ENCODE measurements at places on chromosomes 2 and 18.

GRCh38 chr2:28407131-28407975 lies 14.7 kb downstream of the FOSL2 start:
- DNase-seq = no peak

- DNase-seq = no peak
Observed at GRCh38 chr18:13268158-13269012, 49.8 kb downstream of the LDLRAD4 start.

DNA sequence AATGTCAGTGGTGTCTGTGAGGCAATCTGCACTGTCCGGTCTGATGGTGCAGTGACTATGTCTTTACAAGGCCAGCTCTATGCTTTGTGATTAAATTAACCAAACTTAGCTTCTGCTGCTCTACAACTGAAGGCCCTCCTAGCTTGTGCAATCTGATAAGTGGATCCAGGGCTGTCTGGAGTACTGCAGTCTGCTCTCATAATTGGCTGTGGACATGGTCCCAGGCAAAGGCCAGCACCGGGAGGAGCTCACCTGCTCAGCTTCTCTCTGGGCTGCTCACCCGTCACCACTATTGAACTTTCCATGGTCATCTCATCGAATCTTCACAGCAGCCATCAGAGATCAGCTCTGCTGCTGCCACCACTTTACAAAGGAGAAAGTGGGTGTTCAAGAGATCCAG lies 13.0 kb upstream of the APCDD1 start:
- DNase-seq = no peak

GRCh38 chr2:42568401-42569115 lies at the start of gene MTA3:
Gene MTA3, plus strand, starts transcription at chr2:42568632. Its CDS starts 114 bp downstream, at chr2:42568746.
- peak; percentile 26 for DNase-seq

Measured in activated CD8-positive, alpha-beta memory T cell treated with anti-CD3 and anti-CD28 coated beads for 4 hours (primary cell).